ENCODE measurements at places on chromosomes 7 and 10. TPM values are rescaled to one million over a fixed set of nuclear protein-coding genes. Genes with fewer than 3 reads are reported as not detected.

DNA sequence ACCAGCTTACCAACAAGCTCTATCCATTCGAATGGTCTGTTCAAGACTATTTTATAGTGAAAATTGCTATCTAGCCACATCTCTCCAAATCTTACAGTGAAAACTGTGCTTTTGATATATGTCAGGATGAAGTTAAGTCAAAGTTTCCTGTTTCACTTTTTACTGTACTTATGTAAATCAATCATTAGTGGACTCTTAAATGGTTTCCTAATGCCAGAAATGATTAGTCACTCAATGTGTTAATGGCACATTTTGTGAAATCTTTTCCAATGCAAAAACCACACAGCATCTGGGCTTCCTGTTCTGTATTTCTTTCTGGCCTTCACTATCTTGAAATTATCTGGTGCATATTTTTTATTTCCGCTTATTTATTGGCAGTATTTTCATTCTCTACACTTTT is 87.3 kb upstream of the STEAP1B start:
- H3K4me3 ChIP-seq: no peak overlapping the region
- peaks cover 81% of the 10 kb centered on the region for H3K4me1 ChIP-seq
- no peaks in the 10 kb centered on the region for H3K36me3 ChIP-seq
- H3K27ac ChIP-seq: peak overlapping the region; percentile 52

The ACHE gene
- total RNA-seq: 1.4 TPM

DNA sequence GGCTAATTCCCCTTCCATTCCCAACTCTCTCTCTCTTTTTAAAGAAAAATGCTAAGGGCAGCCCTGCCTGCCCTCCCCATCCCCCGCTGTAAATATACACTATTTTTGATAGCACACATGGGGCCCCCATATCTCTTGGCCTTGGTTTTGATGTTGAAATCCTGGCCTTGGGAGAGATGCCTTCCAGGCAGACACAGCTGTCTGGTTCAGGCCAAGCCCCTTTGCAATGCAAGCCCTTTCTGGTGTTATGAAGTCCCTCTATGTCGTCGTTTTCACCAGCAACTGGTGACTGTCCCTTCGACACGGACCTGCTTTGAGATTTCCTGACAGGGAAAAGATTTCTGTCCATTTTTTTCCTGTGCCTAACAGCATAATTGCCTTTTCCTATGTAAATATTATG is 3.0 kb downstream of the ADRA2A start:
- no peak for DNase-seq
- H3K4me1 ChIP-seq: peaks cover 12% of the 10 kb centered on the region
- peaks cover 51% of the 10 kb centered on the region for H3K27me3 ChIP-seq
- H3K4me3 ChIP-seq: peak overlapping the region; percentile 4

DNA sequence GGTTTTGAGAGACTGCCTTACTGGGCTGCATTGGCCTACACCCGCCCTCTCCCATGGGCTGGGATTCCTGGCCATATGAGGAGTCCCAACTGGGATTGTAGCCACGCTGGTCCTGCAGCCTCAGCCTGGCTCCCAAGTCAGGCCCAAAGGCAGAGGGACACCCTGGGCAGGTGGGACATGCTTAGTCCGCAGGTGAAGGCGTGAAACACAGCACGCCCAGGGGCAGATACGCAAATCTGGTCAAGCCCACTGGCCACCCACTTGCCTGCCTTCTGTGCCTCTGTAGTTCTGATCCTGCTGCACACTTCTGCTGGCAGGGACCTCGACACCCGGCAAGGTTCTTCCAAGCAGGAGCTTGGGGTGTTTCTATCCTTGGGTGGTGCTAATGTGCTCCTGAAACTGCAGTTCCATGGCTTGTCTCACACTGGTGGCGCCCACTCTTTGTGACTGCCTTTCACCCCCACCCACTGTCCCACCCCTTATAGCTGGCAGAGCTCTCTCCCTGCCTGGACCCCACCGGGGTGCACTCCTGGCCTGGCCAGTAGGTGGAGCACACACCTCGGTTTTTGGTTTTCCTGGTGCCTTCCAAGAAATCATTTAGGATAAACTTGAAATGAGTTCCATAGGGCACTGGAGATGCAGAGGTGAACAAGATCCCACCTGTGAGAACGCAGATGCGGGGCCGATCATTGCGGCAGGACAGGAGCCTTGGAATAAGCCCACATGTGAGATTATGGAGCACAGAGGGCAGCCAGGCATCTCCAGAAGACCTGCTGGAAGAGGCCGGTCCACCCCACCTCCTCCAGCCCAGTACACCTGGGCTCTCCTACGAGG is 47.9 kb downstream of the MKI67 start:
- DNase-seq: no peak
- H3K36me3 ChIP-seq: peaks cover 4% of the 10 kb centered on the region
- H3K4me1 ChIP-seq: no peaks in the 10 kb centered on the region
- no peak overlapping the region for H3K4me3 ChIP-seq

DNA sequence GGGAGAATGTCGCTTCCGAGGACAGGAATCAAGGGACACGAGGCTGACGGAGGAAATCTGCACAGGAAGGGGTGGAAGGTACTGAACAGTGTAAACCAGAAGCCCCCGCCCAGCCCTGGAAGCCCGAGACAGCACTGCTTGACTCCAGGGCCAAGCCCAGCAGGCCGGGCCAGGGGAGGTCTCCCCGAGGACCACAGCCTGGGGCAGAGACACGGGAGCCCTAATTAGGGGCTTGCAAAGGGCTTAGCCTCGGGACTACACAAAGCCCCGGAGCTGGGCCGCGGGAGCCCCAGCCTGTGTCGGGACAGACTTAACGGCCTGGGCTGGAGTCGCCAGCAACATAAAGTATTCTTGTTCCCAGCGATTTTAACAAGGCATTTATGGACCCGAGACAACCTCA is 50.8 kb downstream of the OAT start:
- H3K4me3 ChIP-seq: no peak overlapping the region
- H3K4me1 ChIP-seq: no peaks in the 10 kb centered on the region
- H3K27ac ChIP-seq: no peak overlapping the region
- DNase-seq: no peak
- H3K27me3 ChIP-seq: peaks cover 21% of the 10 kb centered on the region

The LIPJ gene
- total RNA-seq: not detected

The IFIT1B gene
- not detected for total RNA-seq

DNA sequence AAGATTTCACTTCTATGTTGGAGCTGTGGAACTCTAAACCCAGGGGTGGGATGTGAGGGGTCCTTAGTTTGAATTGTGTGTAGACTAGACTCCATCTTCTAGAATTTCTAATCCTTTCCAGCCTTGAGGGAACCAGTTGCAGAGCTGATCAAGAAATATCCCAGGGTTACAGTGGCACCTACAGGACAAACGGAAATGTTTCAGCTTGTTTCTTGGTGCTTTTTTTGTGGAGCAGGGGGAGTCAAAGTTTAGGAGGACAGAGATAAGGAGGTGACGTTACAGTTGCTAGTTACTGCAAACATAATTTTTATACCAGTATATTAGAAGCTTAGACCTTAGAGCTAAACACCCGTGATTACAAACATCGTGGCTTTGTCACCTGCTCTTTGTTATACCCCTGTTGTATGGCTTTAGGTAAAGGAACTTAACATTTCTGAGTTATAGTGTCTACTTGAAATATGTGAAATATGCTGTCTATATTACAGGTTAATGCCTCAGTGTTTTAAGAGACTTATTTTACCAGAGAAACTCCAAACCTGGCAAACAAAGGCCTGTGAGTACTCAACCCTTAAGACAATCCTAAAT is 84.5 kb upstream of the DYNC1I1 start:
- H3K4me1 ChIP-seq: peaks cover 5% of the 10 kb centered on the region
- H3K4me3 ChIP-seq: no peak overlapping the region
- no peak overlapping the region for H3K27ac ChIP-seq
- no peaks in the 10 kb centered on the region for H3K27me3 ChIP-seq
- H3K36me3 ChIP-seq: no peaks in the 10 kb centered on the region
- no peak for DNase-seq

The TBATA gene
- total RNA-seq: not detected

The WNT8B gene
- total RNA-seq: not detected

DNA sequence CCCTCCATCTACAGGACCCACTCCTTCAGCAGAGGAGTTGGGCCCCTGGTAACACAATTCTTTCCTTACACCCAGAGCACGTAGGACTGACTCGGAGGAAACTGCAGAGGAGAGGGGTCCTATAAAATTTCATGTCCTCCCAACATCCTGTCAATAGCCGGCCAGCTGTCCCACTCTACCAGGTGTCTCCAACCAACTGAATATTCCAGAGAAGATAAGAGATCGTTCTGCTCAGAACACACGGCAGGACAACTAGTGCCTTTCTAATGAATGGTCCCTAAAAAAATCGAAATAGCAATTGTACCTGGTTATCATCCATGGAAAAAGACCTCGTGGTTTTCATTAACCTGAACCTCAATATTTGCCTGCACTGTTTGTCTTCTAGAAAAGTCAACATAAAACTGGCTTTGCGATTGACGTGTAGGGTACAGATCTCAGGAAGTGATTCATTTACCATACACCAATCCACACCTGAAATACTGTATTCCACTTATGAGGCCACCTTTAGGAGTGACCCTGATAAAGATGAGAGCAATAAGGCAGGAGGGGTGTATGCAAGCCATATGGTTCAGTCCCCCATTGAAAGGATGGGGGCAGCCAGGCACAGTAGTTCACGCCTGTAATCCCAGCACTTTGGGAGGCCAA is 111.7 kb downstream of the PARP12 start:
- H3K4me3 ChIP-seq: no peak overlapping the region
- H3K27ac ChIP-seq: no peak overlapping the region
- DNase-seq: no peak
- H3K4me1 ChIP-seq: no peaks in the 10 kb centered on the region

DNA sequence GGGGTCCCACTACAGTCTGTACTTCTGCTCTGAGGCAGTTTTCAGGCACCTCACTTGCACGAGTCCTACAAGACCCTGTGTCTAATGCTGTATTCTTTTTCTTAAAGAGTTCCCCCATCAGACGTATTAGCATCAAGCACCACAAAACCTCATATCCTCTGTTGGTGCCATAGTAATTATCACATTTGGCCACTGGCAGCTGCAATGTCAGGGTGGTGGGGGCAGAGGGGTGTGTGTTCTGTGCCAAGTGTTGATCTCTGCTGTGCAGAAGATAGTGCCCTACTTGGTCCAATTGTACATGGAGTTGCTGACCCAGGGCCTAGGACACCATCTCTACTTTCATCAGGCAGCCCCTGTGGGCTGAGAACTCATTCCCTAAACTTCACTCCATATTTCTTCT is 20.0 kb upstream of the JAZF1 start:
- H3K4me3 ChIP-seq: no peak overlapping the region
- H3K27me3 ChIP-seq: no peaks in the 10 kb centered on the region
- peaks cover 6% of the 10 kb centered on the region for H3K4me1 ChIP-seq
- H3K36me3 ChIP-seq: no peaks in the 10 kb centered on the region

DNA sequence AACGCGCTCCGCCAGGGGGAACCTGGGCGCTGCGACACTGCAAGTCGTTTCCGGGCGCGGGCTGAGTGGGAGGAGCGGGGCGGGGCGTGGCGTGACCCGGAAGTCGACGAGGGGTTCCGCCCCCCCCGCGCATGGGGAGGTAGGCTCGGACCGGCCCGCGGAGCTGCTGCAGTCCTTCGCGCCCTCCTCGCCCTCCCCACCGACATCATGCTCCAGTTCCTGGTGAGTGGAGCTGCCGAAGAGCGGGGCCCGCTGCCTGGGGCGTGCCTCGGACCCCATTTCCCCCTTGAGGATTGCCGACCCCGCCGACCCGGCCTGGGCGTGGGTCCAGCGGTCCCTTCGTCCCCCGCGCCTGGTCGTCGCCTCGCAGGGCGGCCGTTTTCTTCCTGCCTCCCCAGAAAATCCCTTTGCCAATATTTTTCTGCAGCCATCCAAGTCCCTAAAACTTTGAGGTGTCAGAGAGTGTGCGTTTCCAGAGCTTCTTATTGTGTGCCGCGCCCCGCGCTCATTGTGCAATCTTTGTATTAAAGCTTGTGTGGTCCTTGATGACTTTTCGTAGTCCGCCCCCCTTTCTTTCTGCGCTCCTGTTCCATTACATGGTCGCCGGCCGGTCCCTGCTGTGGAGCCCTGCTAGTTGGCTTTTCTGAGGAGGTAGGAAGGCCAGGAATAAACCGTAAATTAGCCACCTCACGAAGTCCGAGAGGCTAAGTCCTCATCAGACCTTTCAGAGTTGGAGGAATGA is at the start of gene STMP1:
Gene STMP1 (plus strand): TSS at position 142 of the 742 bp plus-strand sequence.
- no peaks in the 10 kb centered on the region for H3K27me3 ChIP-seq
- H3K27ac ChIP-seq: peak within 1 kb of the TSS; percentile 99
- H3K36me3 ChIP-seq: no peaks in the 10 kb centered on the region
- H3K4me1 ChIP-seq: peaks cover 40% of the 10 kb centered on the region
- peak; percentile 99 for DNase-seq
- H3K4me3 ChIP-seq: peak within 1 kb of the TSS; percentile 99

The OR2A7 gene
- 0.68 TPM for total RNA-seq

The PCDH15 gene
- 0.12 TPM for total RNA-seq

DNA sequence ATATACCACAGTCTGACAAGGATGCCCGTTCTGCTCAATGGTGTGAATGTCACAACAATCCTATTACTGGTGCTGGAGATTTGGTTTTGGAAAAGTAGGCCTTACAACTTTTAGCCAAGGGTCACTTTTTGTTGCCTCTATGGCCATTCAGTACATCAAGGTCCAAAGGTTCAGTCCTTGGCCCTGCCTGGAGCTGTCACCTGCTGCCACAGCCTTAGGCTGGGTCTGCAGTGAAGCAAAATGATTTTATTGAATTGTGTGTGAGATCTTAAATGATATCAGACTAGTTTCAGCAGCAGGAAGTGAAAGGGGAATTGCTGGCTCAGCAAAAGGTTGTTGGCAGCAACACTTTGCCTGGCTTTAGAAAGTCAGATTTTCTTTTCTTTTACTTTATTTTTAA is 427.6 kb downstream of the THSD7A start:
- no peaks in the 10 kb centered on the region for H3K36me3 ChIP-seq
- no peak for DNase-seq
- no peak overlapping the region for H3K4me3 ChIP-seq
- no peak overlapping the region for H3K27ac ChIP-seq
- H3K4me1 ChIP-seq: no peaks in the 10 kb centered on the region
- peaks cover 3% of the 10 kb centered on the region for H3K27me3 ChIP-seq

DNA sequence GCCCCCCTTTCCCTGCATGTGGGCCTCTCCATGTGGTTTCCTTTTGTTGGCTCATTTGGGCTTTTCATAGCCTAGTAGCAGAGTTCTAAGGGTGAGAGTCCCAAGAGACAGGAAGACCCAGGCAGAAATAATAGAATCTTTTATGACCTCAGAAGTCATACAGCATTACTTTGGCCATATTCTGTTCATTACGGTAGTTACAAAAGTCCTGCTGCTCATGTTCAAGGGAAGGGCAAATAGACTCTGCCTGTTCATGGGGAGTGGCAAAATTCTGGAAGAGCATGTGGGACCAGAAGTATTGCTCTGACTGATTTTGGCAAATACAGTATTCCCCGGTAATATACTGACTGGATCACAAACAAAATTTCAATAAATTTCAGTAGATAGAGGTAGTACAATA is 910.3 kb downstream of the LRMDA start:
- no peak overlapping the region for H3K27ac ChIP-seq
- peaks cover 12% of the 10 kb centered on the region for H3K4me1 ChIP-seq
- no peak for DNase-seq
- no peak overlapping the region for H3K4me3 ChIP-seq
- H3K36me3 ChIP-seq: no peaks in the 10 kb centered on the region
- no peaks in the 10 kb centered on the region for H3K27me3 ChIP-seq

The EPDR1 gene
- 20.1 TPM for total RNA-seq

- no peak overlapping the region for H3K27ac ChIP-seq
- no peaks in the 10 kb centered on the region for H3K36me3 ChIP-seq
- no peaks in the 10 kb centered on the region for H3K27me3 ChIP-seq
Measured at GRCh38 chr10:34275626-34276130, 539.4 kb downstream of the PARD3 start.
